ENCODE measurements at places on chromosomes 2 and 18.

- no peak for DNase-seq
Observed at GRCh38 chr2:159078443-159078842, 110.0 kb downstream of the TANC1 start.

DNA sequence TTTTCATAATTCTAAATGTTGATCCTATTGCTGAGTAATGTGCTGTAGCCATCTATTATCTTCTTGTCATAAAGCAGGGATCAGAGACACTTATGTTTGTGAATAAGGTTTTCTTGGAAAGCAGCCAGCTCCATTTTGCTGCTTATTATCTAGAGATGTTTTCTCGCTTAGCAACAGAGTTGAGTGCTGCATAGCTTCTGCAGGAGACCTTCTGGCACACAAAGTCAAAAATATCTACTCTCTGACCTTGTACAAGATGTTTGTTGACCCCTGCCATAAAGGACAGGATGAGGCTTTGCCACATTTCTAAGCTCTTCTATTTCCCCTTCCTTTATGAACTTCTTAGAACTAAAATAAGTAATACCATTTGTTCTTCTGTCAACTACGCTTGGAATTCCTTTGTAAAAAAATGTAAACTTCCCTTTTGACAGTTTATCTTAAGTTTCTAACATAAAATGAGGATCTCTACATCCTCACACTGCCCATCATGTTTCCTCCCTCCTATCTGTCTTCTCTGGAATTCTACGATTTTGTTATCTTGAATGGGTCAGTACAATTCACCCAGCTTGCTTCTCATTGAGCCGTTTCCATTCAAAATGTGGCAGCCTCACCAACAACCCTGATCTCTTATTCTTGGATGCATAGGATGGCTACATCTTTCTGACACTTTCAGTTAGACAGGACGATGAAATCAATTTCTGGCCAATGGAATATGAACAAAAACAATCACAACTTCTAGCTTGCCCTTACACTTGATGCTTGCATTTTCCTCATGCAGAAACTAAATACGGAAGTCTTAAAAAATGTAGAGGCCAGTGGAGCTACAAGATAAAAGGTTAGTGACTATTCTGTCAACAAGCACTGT is 1377.0 kb downstream of the SUCLG1 start:
- DNase-seq, result no peak

DNA sequence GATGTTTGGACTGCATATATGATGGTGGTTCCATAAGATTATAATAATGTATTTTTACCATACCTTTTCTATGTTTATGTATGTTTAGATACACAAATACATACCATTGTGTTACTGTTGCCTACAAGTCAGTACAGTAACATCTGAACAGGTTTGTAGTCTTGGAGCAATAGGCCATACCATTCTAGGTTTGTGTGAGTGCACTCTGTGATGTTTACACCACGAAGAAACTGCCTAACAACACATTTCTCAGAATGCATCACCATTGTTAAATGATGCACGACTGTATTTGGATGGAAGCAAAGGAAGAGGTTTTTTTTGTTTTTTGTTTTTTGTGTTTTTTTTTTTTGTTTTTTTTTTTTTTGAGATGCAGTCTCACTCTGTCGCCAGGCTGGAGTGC is 9.5 kb downstream of the DUSP19 start:
- DNase-seq, result no peak

DNA sequence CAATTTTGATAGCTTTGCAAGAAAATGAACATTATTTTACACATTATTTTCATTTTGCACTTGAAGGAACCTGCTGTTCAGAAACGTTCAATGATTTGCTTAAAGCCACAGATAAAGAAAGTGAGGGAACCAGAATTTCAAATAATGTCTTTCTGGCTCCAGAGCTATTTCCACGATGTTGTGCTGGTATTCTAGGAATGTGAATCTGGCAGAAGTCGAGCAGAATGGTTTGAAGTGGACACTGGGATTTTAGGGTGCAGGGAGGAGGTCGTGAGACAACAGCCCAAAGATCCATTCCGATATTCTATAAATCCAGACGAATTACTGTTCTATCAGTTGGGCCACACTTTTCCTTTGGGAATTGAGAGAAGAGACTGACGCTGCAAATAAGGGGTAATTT is 2.2 kb downstream of the CCDC102B start:
- no peak for DNase-seq

DNA sequence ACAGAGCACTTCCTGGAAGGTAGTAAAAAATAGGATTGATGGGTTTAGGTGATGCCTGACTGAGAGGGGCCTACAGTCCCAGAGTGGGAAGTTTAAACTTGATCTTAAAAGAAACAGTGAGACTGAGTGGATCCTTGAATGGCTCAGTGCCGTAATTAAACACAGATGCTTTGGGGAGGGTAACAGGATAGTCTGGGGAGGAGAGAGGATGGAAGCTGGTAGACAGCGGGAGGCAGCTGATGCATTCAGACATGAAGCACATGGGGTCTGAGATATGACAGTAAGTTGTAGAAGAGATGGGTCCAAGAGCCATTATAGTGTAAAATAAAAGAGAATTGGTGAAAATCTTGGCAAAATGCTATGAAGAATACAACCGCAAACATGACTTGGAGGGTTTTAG is 54.4 kb downstream of the AOX1 start:
- DNase-seq, result no peak

- DNase-seq, result no peak
Observed at GRCh38 chr2:37585295-37585908, 86.0 kb downstream of the CDC42EP3 start.

GRCh38 chr2:200159357-200159707 is 147.2 kb upstream of the SPATS2L start:
- DNase-seq, result no peak

GRCh38 chr2:157899125-157899839 is 23.2 kb upstream of the ACVR1 start:
- no peak for DNase-seq

GRCh38 chr2:191180276-191180675 is 29.5 kb upstream of the STAT4 start:
- DNase-seq, result no peak

GRCh38 chr2:106270471-106270891 is 76.4 kb upstream of the UXS1 start:
- no peak for DNase-seq

DNA sequence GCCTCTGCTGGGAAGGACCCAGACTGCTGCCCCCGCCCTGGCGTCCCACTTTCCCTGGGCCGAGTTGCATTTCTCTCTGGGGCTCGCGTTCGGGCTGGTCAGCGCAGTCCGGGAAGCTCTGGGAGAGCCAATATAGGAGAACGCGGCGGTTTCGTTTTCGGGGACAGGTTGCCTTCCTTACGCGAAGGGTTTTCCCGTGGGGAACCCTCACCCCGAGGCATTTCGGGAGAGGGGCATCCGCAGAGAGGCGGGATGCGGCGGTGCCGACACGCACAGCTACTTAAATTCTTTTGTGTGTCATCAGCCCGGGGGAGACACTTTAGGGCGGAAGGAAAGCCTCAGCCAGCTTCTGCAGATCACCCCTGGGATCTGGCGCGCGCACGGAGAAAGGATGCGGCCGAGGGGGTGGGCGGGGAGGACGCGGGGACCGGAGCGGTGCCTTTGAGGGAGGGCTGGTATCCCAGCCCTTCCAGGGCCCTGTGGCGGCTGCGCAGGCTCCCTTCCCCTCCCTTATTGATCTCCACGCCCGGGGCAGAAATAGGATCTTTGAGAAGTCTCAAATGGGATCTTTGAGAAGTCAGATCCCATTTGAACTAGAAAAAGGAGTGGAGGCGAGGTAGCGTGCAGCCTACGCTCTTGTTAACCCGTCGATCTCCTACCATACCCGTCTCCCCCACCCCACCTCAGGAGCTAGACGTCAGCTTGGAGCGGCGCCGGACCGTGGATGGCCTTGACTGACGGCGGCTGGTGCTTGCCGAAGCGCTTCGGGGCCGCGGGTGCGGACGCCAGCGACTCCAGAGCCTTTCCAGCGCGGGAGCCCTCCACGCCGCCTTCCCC is 1.2 kb downstream of the GATA6 start:
- DNase-seq, result no peak

DNA sequence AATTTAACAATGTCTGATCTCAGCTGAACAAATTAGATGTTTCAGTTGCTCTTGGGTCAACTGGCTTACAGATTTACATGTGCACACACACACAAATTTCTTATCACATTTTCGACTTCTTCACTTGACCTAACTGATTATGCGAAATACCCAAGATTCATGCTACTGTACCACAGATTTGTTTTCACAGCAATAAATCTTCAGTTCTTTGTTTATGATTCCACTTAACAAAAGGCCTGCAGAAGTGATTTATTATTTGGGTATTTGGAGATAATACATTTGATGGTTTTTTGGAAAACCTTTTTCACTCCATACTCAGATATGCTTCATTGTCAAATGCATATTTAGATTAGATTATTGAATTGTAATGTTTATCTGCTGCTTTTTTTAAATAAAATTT is 129.0 kb downstream of the GALNT1 start:
- DNase-seq, result no peak

DNA sequence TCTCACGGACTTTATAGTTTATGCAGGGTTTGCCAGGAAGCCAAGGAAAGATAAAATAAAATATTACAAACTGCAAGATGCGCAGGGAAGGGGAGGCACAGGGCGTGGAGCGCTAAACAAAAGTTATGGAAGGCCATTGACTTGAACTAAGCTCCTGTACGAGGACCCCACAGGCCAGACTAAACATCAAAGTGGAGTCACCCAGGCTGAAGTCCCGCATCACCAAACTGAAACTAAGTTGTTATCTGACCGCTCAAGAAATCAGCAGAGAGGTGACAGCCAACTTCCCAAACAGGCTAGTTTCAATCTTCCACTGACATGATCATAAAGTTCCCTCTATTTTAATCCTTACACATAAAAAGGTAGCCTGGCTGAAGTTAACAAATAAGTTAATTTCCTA is 90.5 kb upstream of the YWHAQ start:
- no peak for DNase-seq

GRCh38 chr18:52572036-52573000 is 232.3 kb downstream of the DCC start:
- DNase-seq, result no peak

Data from stimulated activated naive CD4-positive, alpha-beta T cell (primary cell).